ENCODE measurements at places on chromosomes 1 and 21. TPM values are rescaled to one million over a fixed set of nuclear protein-coding genes. Genes with fewer than 3 reads are reported as not detected.
A peak's percentile ranks its signal among the peaks of the same experiment; 100 is the strongest.

DNA sequence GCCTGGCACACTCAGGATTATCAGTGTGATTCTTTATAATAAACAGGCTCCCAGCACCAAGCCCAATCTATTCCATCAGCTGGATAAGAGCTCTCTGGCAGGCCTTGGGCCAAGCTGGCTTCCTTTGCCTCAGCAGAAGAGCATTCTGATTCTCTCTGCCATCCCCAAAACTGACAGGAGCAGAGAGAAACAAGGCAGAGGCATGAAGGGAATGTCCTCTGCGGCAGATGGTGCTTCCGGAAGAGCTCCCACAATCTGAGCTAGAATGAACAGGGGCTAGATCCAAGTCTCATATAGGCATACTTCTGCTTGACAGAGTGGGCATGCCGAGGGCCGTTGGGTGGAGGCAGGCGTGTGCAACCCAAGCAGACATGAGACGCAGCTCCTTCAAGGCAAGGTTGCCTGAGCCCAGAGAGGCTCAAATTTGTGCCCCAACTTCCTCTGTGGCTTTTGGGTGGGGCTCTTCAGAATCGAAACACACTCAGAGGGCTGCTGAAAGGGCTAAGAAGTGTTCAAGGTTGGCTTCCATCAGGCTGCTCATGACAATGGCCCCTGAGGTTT is 4.0 kb downstream of the CAPN2 start:
- no peaks in the 10 kb centered on the region for H3K27me3 ChIP-seq
- no peak overlapping the region for H3K4me3 ChIP-seq
- DNase-seq, result no peak
- H3K4me1 ChIP-seq, result peaks cover 26% of the 10 kb centered on the region
- no peaks in the 10 kb centered on the region for H3K36me3 ChIP-seq

- H3K4me3 ChIP-seq, result no peak overlapping the region
- H3K4me1 ChIP-seq, result no peaks in the 10 kb centered on the region
- no peak overlapping the region for H3K27ac ChIP-seq
- no peaks in the 10 kb centered on the region for H3K36me3 ChIP-seq
Observed at GRCh38 chr1:205376739-205377138, 20.0 kb upstream of the KLHDC8A start.

GRCh38 chr1:193707271-193708021 is 521.0 kb upstream of the B3GALT2 start:
- no peak overlapping the region for H3K4me3 ChIP-seq
- no peak for DNase-seq
- no peaks in the 10 kb centered on the region for H3K36me3 ChIP-seq
- no peaks in the 10 kb centered on the region for H3K4me1 ChIP-seq

- H3K4me1 ChIP-seq, result peaks cover 3% of the 10 kb centered on the region
- H3K27me3 ChIP-seq, result no peaks in the 10 kb centered on the region
- peak overlapping the region; percentile 78 for H3K4me3 ChIP-seq
- DNase-seq, result no peak
- no peaks in the 10 kb centered on the region for H3K36me3 ChIP-seq
Observed at GRCh38 chr1:229271448-229272159, 693 bp downstream of the RAB4A start.

The AMY1B gene
- total RNA-seq, result not detected

DNA sequence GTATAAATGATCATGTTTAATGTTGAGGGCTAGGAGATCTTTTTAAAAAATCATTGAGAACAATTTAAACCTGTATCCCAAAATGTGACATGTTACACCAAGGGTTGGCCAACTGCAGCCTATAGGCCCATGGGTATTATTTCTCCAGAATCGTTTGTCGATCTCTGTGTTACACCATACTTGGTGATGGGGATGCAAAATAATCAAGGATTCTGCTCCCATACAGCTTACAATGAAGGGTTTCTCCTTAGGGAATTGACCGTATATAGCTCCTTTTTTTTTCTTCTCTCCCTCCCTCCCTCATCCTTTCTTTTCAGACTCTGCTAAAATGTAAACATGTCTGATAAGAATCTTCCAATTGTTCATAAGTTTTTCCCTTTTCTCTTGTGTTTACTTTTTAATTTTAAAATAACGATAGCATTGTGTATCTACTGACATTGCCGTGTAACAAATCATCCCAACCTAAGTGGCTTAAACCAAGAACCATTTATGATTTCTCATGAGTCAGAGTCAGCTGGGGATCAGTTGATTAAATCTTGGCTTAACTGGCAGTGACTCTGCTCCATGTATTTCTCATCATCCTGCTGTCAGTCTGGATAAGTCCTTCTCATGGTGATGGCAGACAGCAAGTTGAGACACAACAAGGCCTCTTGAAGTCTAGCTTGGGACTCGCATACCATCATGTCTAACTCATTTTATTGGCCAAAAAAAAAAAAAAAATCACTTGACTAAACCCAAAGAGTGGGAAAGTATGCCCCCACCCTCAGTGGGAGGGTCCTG is 48.0 kb downstream of the MARK1 start:
- DNase-seq, result no peak
- H3K4me1 ChIP-seq, result no peaks in the 10 kb centered on the region
- no peak overlapping the region for H3K4me3 ChIP-seq

DNA sequence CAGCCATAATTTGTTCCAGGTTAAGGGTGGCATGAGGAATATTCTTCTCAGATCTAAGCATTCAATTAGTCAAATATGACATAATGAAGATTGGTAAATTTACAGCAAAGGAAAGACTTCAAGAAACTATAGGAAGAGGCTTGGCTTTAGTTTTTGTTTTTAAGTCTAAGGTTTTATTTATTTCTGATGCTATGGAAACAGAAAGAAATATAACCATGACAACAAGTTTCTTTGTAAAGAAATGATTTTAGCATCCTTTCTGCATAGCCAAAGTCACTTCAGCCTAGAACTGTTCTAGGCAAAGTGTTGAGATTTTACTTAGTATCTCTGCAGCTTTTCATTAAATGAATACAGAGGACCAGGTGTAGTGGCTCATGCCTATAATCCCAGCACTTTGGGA is 27.7 kb downstream of the PEA15 start:
- no peaks in the 10 kb centered on the region for H3K4me1 ChIP-seq
- H3K27me3 ChIP-seq, result no peaks in the 10 kb centered on the region
- H3K36me3 ChIP-seq, result no peaks in the 10 kb centered on the region
- no peak for DNase-seq
- H3K4me3 ChIP-seq, result no peak overlapping the region
- H3K27ac ChIP-seq, result no peak overlapping the region

GRCh38 chr1:44621841-44622286 is 52.4 kb downstream of the TMEM53 start:
- no peak overlapping the region for H3K27ac ChIP-seq
- no peaks in the 10 kb centered on the region for H3K36me3 ChIP-seq
- no peak for DNase-seq
- no peaks in the 10 kb centered on the region for H3K27me3 ChIP-seq
- no peaks in the 10 kb centered on the region for H3K4me1 ChIP-seq

DNA sequence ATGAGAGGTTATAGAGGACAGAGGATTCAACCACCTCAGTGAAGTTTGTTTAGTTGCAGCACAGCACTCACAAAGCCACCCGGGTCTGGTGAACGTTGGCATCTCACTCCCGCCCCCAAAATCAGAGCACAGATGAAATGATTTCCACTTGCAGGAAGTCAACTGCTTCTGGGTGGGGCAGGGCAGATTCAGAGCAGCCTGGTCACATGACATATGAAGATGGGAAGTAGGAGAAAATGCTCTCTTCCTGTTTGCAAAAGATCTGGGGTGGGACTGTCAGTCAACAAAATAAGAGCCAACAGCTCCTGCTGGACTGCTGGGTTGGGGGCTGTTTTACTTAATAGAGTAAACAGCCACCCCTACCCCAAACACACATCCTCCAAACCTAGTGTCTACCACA is 43.2 kb downstream of the LRRC71 start:
- H3K27ac ChIP-seq, result no peak overlapping the region
- peaks cover 5% of the 10 kb centered on the region for H3K36me3 ChIP-seq
- H3K4me1 ChIP-seq, result no peaks in the 10 kb centered on the region
- H3K27me3 ChIP-seq, result no peaks in the 10 kb centered on the region
- DNase-seq, result no peak

DNA sequence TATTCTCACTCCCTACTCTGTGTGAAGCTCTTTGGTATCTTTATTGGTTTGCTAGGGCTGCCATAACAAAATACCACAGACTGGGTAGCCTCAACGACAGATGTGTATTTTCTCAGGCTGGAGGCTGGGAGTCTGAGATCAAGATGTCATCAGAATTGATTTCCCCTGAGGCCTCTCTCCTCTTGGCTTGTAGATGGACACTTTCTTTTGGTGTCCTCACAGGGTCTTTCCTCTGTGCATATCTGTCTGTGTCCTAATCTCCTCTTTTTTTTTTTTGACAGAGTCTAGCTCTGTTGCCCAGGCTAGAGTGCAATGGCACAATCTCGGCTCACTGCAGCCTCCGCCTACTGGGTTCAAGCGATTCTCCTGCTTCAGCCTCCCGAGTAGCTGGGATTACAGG is 71.4 kb upstream of the KCNJ6 start:
- peaks cover 8% of the 10 kb centered on the region for H3K27me3 ChIP-seq
- no peak overlapping the region for H3K27ac ChIP-seq
- H3K4me1 ChIP-seq, result no peaks in the 10 kb centered on the region
- H3K4me3 ChIP-seq, result no peak overlapping the region
- DNase-seq, result no peak

- DNase-seq, result no peak
- no peaks in the 10 kb centered on the region for H3K27me3 ChIP-seq
- no peak overlapping the region for H3K4me3 ChIP-seq
Observed at GRCh38 chr21:44090325-44090724, 16.9 kb upstream of the PWP2 start.

GRCh38 chr21:35208104-35208503 is 159.0 kb upstream of the RUNX1 start:
- no peaks in the 10 kb centered on the region for H3K27me3 ChIP-seq
- no peaks in the 10 kb centered on the region for H3K4me1 ChIP-seq
- DNase-seq, result no peak
- H3K27ac ChIP-seq, result peak overlapping the region; percentile 90
- H3K4me3 ChIP-seq, result no peak overlapping the region

DNA sequence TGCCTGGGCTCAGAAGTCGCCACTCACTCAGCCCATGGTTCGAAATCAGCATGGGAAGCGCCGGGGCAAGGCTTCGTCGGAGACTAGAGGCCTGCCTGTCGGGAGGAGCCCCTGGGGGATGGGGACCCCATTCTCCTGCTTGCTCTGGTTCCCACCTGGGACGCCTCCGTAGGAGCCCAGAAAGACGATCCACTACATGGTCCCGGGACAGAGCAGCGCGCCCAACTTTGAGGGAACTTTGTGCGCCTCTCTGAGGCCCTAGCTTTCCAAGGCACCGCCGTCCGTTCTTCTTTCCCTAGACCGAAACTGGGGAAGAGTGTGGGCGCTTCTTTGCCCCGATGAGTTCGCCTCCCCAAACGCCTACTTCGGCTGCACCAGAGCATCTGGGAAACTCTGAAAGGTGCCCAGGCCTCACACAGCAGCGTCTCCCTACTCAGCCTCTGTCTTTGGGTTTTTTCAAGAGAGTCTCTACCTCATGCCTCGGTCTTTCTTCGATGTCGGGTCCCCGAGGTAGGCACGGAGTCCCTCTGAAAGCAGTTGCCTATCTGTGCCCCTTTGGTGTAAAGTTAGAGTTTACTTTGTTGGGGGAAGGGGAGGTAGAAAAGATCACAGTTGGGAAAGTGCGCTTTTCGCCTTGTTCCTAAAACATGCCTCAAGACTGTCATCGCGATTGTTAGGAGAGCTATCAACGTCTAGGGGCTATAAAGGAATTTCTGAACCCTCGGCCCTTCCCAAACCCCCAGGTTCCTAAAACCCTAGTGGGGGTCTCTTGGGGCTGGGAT is 14.0 kb downstream of the NR5A2 start:
- H3K27ac ChIP-seq, result peak overlapping the region; percentile 29
- no peaks in the 10 kb centered on the region for H3K36me3 ChIP-seq
- no peak for DNase-seq
- peaks cover 14% of the 10 kb centered on the region for H3K4me1 ChIP-seq
- H3K4me3 ChIP-seq, result peak overlapping the region; percentile 46

Measured in breast epithelium (tissue), 4 donors.